CD4-positive, alpha-beta T cell treated with Interleukin-4 for 1 hour (primary cell): ENCODE measurements at places on chromosomes 5 and 9.

DNA sequence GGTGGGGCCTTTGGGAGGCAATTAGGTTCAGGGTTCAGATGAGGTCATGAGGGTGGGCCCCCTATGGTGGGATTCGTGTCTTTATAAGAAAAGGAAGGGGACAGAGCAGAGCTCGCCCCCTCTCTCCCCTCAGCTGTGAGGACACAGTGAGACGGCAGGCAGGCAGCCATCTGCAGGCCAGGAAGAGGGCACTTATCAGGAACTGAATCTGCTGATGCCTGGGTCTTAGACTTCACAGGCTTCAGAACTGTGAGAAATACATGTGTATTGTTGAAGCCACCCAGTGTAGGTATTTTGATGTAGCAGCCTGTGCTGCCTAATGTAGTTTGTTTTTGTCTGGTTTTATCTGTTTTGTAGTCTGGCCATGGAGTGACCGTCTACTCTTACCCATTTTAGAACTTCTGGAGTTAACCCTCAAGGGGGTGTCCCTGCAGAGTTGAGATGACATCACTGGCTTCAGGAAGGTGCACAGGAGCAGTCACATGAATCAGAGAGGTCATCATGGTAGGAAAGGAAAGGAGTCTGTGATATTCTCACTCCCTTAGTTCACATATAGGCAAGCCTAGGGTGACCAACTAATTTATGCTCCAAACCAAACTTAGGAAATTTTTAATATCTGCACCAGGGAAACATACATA is 71.0 kb downstream of the LRRC70 start:
- no peak for DNase-seq

GRCh38 chr5:96942078-96942477 is 6.2 kb downstream of the LNPEP start:
- no peak for DNase-seq

GRCh38 chr5:38831909-38832308 is 13.9 kb upstream of the OSMR start:
- no peak for DNase-seq

GRCh38 chr9:77750981-77751340 is 102.8 kb upstream of the GNA14 start:
- DNase-seq, result no peak

DNA sequence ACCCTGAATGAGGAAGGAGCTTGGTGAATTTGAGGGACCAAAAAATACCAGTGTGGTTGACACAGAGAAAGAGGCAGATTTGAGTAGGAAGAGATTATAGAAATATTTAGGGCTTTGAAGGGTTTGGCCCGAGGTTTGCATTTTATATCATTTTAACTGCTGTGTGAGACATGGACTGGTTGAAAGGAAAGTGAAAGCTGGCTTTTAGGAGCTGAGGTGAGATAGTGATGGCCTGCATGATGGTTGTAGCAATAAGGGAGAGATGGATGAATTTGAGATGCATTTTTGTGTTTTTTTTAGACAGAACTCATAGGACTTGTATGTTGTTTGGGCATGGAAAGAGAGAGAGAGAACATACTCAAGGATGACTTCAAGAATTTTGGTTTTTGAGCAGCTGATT is 21.7 kb downstream of the FER start:
- DNase-seq, result no peak
